ENCODE measurements at places on chromosomes 2 and 18.

DNA sequence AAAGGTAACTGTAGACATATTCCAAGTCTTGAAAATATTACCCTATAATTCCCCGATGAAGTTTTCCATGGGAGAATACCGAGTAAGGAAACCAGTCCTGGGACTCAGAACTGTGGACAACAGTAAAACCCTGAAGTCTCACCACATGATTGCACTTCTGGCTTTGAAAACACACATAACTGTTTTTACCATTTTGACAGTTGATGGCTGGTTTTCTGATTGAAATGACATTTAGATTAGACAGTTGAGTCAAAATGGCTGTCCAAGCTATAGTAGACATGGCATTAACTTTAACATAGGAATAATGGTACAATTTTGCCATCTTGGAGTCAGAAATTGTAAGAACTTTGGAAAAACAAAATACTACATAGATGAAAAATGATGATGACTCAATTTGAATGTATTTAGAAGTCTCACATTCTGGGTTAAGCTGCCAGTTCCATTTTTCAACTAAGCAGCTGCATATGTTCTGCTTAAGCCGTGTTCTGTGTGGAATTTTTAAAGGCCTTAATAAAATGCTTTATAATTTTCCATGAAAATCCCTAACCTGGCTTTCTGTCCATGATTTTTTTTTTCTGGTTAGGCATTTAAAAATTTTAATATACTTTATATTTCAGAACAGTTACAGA lies 38.3 kb upstream of the WIPF1 start:
- peak; percentile 72 for DNase-seq

DNA sequence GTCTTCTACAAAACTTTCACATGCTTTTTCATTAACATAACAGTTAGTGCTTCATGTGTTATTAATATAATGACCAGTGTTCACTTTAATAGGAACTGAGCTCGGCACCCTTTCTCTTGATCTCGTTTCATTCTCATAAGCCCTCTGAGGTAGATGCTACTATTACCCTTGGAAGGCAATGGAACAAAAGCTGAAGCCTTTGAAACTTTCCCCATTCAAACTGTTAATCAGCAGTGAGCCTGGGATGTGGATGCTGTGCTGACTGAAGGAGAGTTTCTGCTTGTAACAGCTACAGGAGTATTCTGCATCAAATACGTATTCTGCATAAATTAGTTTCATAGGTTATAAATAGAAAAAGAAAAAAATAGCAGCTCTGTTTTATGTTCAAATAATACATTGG lies 904.0 kb upstream of the CDH2 start:
- DNase-seq, result no peak

GRCh38 chr2:35454966-35455638 lies 900.5 kb upstream of the CRIM1 start:
- no peak for DNase-seq

GRCh38 chr2:121777699-121778058 lies 22.2 kb downstream of the TSN start:
- DNase-seq, result peak; percentile 48

DNA sequence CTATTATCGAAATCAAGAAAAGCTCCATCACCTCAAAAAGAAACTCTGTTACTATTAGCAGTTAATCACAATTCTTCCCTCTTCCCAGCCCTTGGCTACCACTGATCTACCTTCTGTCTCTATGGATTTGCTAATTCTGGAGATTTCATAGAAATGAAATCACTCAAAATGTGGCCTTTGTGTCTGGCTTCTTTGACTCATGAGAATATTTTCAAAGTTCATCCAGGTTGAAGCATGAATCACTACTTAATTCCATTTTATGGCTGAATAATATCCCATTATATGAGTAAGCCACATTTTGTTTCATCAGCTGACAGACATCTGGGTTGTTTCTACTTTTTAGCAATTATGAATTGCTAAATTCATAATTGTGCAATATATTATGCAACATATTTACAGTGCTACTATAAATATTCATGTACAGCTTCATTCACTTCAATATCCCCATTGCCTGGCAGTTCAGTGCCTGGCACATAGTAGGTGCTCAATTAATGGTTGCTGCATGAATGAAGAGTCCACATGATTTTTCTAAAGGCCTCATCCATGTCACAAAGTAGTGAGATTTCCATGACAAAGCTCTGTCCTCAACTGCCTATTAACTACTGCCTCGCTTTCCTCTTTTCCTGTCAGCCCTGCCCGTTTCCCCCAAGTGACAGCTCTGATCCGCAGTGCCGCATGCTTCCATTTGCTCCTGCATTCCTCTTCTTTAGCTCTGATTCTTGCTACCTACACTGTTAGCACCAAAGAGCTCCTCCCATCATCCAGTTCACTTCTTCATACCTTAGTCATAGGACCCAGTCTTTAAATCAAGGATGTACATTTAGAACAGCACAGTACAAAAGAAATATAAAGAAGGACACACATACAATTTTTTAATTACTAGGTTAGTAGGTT lies 32.8 kb downstream of the CCDC93 start:
- DNase-seq, result peak; percentile 97

DNA sequence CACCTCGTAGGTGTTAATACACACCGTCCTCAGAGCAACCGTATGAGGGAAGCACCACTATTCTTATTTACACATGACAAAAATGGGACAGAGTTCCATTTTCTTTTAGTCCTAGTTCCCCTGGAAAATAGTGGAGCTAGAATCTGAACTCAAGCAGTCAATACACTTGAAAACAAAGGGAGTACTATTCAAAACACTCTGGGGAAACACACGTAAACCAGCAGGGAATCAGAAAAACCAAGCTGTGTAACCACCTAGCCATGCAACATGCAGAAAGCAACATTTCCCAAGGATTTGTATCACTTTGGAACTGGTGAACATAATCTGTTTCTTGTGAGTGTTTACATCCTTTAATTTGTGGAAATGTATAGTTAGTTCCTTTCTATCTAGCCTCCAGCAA lies 208.2 kb downstream of the UBE2E3 start:
- no peak for DNase-seq

GRCh38 chr2:84959566-84960506 lies 11.1 kb upstream of the KCMF1 start:
- DNase-seq, result no peak

DNA sequence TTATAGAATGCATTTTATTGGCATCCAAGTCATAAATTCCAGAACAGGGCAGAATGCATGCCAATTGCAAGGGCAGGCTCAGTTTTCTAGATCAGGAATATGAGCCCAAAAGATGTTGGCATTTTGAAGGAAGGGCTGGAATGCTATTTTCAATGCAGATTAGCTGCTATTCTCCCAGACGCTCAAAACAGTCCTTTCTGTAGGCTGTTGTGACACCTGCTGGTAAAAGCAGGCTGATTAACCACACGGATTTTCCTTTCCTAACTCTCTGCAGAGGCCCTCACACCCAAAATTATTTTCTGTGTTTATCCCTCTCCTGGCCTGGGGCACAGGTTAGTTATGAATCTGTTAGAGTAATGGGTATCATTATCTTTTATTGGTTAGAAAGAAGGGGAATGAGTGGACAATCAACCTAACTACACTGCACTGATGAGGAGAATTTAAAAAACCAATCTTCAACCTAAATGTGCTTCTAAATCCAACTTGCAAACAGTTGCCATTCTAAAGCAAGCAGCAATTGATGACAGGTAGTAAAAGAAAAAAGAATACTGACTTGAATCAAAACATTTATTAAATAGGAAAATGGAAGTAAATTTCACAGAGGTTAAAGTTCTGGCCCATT lies 94.0 kb downstream of the PLA2R1 start:
- peak; percentile 46 for DNase-seq

- DNase-seq, result no peak
Measured at GRCh38 chr18:75586130-75586889, 158.8 kb upstream of the SMIM21 start.

GRCh38 chr2:119439574-119440500 lies 8.2 kb downstream of the TMEM37 start:
- DNase-seq, result no peak

GRCh38 chr2:47719099-47719498 lies 63.8 kb upstream of the MSH6 start:
- no peak for DNase-seq

GRCh38 chr18:22018366-22018765 lies 151.0 kb upstream of the GATA6 start:
- no peak for DNase-seq

GRCh38 chr2:70985956-70986355 lies 7.5 kb downstream of the ANKRD53 start:
- no peak for DNase-seq

- DNase-seq, result no peak
Measured at GRCh38 chr2:219247678-219248642, 2.7 kb downstream of the STK16 start.

GRCh38 chr2:26189123-26189522 lies 16.2 kb downstream of the GAREM2 start:
- no peak for DNase-seq

GRCh38 chr2:239904496-239904895 lies 120.6 kb downstream of the NDUFA10 start:
- no peak for DNase-seq

- DNase-seq, result peak; percentile 81
Measured at GRCh38 chr2:218860950-218861381, 1.4 kb downstream of the WNT6 start.

DNA sequence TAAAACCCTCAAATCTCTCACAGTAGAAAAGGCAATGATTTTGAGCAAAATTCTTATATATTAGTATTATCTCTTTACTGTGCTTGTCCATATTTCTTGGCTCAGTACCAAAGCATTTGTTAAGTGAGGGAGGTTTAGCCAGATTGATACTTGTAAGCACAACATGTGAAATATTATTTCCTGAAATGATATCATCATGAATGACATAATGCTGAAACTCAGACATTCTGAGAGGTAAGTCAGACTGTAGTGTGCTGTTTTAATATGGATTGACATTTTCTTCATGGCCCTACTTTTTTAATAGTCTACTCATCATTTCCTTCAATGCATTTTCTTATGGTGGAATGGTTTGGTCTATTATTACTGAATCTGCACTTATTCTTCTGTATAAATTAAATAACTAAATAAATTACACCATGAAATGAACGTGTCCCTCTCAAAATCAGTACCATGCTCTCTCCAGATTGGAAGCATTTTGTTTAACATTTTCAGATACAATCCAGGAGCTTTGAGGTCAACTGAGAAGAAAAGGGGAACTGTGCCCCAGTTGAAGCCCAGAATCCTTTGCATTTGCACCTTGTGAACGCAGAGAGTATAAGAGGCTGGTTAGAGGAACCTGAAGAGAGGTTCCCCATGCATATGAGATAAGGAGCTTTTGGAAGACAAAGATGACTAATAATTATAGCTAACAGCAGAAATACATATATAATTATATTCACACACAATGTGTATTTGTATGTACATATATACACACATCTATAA lies 50.1 kb upstream of the CRACDL start:
- DNase-seq, result no peak

DNA sequence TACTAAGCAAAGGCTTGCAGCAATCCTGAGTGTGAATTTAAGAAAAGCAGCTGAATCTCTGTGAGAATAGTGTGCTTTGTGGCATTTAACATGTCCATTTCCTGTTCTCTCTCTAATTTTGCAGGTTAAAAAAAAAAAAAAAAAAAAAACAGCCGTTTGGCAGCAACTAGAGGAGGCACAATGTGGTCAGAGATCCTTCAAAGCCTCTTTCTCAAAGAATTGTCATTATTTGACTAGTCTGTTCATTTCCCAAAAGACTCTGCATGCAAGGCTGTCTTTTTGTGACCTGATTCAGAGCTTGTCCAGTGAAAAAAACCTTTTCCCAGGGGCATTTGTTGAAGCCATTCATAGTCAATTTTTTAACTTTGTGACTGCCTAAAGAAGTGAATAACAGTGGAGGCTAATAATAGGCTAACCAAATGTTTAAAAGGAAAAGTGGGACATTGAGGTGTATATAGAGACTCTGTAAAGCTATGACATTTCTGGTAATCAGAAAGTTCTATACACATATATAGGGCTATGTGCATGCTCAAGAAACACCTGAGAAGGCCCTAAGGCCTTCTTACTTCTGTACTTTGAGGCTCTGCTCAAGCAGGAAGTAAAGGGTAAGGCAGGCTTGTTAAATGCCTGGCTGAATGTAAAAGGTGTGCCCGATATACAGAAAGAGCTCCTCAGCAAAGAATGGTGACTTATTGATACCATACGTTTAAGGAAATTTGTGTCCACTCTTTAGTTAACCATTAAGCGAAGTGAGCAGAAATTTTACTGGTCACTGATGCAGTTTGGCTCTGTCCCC lies 289.6 kb upstream of the RAB6C start:
- no peak for DNase-seq

DNA sequence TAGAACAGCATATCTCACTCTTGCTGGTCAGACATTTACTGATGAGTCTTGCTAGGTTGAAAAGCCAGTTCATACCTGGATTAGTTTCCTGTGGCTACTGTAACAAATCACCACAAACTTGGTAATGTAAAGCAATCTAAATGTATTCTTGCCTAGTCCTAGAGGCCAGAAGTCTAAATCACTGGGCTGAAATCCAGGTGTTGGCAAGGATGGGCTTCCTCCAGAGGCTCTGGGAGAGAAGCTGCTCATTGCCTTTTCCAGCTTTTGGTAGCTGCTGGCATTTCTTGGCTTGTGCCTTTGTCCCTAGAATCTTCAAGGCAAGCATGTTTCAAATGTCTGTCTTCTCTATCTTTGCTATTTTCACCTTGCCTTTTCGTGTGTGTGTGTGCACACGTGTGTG lies 62.3 kb upstream of the MAP4K3 start:
- no peak for DNase-seq

DNA sequence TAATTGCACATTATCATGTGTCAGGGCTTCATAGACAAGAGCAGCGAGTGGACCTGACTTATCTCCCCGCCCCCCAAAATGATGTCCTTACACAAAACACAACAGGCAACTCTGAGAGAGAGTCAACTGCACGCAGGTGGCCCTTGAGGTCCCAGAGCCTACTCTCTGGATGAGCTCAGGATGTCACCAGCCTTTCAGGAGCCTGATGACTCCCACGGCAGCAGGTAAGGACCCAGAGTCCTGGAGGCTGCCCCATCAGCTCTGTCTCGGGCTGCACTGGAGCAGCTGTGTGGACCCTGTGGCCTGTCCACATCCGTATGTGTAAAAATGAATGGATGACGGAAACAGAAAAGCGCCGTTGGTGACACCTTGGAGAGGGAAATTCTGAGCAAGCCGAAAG lies 130.9 kb downstream of the HDAC4 start:
- DNase-seq, result no peak

GRCh38 chr2:31331156-31331555 lies 83.4 kb downstream of the XDH start:
- no peak for DNase-seq

DNA sequence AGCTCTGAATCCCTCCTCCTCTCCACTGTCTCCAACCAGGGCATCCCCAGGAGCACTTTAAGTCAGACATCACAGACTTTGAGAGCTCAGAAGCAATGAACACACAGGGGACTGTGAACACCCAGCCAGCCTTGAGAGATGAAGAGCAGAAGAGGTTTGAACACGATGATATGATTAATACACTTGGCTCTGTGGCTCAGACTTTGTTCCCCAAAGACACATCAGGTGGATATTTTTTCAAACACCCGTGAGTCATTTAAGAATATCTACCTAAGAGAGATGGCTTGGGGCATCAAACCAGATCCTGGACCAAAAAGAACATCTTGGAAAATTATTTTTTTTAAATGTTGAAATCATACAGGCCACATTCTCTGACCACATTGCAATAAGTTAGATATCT lies 134.9 kb upstream of the OTOS start:
- no peak for DNase-seq

Data from fibroblast of skin of right quadriceps (primary cell).